ENCODE measurements at places on chromosomes 7 and 10.

DNA sequence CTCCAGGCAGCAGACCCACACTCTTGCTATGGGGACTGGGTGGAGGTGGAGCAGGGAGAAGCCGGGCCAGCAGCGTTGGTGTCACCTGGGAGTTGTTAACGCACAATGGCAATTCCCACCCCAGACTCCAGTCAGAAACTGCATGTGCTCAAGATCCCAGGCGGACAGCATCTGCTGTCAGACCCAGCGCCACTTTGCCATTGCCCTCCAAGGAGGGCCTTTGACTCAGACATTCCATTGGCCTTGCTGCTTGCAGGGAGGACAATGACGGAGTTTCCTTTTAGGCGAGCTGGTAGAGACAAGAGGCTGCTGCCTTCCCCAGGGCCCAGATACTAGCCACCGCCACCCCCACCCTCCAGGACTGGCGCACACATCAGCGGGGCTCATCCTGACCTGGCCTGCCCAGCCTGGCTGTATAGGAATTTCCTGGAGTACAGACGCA, 34.5 kb downstream of the ZNF775 start:
- no peak for DNase-seq

DNA sequence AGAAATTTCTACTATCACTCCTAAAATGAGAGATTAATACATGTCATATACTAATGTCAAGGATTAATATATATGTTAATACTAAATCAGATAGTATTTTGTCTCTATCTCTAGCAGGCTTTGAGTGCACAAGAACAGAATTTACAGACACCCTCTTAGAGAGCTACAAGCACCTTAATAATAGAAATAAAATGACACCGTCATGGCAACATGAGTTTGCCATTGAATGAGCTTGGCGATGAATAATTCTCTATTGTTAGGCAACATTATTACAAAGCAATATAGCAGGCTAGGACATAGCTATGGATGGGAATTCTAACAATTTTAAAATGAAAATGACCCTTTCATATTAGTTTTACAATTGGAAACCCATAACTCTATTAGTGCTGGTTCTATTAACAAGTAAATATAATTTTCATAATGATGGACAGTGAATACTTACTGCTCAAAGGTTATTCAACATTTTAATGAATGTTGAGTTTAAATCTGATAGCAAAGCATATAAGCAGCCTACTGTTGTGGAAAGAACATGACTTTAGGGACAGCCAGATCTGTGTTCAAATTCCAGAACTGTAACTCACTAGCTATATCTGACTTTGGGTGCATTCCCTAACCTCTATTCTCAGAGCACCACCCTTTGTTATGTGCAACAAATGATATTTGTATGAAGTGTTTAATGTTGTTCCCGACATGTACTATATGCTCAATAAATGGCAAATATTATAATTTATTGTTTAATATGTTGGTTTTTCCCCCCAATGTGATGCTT, 184.5 kb upstream of the DKK1 start:
- no peak for DNase-seq

DNA sequence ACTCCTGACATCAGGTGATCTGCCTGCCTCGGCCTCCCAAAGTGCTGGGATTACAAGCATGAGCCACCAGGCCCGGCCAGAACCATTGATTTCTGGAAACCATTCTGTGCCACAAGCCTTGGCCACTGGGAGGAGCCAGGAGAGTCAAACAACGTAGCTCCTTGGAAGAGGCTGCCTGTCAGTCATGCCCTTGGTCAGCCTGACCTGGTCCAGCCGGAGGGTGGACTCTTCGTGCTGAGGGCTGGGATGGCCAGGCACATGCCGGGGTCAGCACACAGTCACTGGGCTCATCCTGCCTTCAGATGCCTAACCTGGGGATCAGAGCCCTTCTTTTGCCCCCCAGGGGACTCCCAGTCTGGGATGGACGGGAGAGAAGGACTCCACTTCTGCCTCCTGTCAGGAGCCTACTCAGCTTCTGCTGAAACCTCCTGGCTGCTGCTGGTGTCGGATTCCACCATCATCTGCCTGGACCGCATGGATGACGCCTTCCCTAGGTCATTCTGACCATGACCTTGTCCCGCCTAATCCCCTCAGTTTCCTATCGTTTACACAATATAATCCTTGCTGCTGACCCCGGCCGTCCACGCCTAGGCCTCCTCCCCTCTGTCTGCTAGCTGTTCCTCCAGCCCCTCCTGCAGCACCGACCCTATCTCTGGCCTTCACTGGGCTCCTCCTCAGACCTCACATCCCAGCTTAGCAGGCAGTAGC, 30.4 kb downstream of the TMEM270 start:
- DNase-seq = no peak

DNA sequence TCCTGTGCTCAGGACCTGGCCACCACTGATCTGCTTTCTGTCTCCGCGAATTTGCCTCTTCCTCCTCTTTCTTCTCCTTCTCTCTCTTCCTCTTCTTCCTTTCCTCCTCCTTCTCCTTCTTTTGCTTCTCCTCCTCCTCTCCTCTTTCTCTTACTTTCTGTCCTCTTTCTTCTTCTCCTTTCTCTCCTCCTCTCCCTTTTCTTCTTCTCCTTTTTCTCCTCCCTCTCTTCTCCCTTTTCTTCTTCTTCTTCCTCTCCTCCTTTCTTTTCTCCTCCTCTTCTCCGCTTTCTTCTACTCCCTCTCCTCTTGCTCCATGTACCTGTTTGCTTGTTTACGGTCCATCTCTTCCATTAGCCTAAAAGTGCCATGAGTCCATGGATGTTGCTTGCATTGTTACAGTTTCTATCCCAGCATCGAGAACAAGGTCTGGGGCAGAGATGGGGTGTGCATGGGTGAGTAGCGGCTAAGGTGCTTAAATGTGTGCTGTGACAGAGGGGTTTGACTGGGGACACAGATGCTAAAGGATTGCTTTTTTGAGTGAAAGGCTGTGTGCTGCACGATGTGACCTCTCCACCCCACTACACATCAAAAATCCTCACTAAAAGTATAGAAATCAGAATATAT, 7.7 kb downstream of the SH2D4B start:
- no peak for DNase-seq

GRCh38 chr7:44244282-44244681, 43.5 kb downstream of the YKT6 start:
- no peak for DNase-seq

GRCh38 chr10:93342921-93343320, 139.2 kb downstream of the MYOF start:
- no peak for DNase-seq

DNA sequence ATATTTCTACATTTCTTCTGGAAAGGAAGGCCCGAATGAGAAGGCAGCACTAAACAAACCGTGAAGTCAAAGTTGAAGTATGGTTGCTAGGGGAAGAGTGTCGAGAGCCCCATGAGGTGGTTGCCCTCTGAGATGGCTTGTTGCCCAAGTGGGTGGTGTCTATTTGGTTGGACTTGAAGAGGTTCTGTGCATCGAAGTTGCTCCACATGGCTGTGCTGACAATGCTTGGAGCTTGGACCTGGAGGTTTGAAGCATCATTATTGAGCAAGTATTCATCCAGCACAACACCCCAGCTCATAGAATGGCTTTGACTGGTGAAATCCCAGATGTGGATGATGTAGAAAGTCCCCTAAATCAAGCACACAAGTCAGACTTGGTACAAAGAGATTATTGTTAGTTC, 165.2 kb upstream of the CDCA7L start:
- no peak for DNase-seq

- DNase-seq = no peak
These were observed 35.4 kb upstream of the KNDC1 start for GRCh38 chr10:133124357-133125211.

- no peak for DNase-seq
These were observed 57.4 kb downstream of the PARP12 start for GRCh38 chr7:140005341-140005740.

DNA sequence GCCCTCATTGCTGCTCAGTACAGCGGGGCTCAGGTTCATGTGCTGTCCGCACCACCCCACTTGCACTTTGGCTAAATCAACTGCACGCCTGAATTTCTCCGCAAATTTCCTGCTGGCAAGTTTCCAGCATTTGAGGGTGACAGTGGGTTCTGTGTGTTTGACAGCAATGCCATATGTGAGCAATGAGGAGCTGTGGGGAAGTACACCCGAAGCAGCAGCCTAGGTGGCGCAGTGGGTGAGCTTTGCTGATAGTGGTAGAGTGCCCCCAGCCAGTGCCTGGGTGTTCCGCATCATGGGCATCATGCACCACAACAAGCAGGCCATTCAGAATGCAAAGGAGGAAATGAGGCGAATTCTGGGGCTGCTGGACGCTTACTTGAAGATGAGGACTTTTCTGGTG, 103.9 kb upstream of the POT1 start:
- peak; percentile 10 for DNase-seq

GRCh38 chr10:92574548-92575261, 812 bp upstream of the IDE start:
- peak; percentile 54 for DNase-seq

DNA sequence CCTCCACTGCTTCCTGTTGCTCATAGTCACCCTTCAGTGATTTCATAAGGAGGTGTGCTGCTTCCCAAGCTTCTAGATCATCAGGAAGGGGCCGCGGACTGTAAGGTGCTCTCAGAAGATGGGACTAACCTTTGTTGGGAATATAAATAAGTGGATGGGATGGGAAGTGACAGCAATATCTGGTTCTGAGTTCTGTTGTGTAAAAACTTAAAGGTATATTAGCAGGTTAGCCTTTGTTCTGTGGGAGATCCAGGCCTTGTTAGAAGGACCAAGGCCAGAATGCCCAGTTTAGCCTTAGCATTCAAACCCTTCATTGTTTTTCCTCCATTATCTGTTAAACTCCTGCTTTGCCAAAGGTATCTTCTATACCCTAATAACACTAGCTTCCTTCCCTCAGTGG, 12.4 kb downstream of the BUB3 start:
- DNase-seq = no peak

GRCh38 chr10:48332871-48333216, 26.4 kb downstream of the MAPK8 start:
- DNase-seq = no peak

DNA sequence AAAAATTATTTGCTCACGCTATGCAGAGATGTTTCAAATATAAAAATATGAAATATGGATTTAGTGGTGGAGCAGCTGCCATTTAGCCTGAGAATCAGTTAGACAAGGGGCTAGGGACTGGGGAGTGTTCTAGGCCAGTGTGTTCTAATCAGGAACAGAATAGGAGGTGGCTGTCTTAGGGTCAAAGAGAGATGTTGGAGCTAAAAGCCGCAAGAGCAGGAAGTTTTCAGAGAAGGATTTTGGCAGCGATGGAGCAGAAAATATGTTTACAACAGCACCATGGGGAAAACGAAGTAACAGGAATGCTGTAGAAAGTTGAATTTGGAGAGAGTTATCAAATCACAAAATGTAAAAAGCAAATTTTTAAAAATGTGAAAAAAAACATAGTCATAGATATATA, 314.0 kb upstream of the SEMA3A start:
- no peak for DNase-seq

GRCh38 chr7:70571403-70571934, 560.5 kb upstream of the GALNT17 start:
- no peak for DNase-seq

GRCh38 chr7:138307633-138308032, 152.4 kb upstream of the TRIM24 start:
- DNase-seq = no peak

DNA sequence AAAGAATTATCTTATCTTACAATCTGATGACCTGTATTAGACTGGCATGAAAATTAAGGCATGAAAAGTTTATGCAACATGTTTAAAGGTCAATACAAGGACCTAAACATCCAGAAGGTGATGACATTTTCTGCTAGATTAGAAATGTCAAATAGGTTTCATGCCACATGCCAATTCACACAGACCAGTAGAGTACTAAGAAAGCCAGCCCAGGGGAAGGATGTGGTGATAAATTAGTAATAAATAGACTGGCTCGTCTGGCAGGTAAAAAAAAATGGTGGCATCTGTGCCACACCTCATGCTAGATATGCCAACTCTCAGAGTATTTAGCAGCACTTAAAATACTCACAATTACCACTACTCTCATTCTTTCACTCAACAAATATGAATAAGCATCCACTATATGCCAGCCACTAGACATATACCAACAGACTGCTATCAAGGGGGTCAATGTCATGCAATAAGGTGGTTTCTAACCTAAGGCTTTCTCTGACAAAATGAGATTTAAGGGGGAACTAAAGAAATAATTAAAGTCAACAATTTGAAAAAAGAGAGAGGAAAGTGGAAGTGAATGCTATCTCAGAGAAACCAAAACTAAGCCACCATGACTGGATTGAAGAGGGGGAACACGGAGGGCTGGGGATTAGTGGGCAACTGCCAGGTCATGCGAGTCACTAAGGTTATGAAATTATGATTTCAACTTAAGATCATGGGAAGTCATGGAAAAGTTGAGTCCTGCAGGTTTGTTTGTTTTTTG, 83.5 kb downstream of the SGMS1 start:
- no peak for DNase-seq

- no peak for DNase-seq
These were observed 3.7 kb upstream of the PRKAR1B start for GRCh38 chr7:730501-731439.

GRCh38 chr7:41925946-41926345, 223.1 kb upstream of the INHBA start:
- DNase-seq = no peak

DNA sequence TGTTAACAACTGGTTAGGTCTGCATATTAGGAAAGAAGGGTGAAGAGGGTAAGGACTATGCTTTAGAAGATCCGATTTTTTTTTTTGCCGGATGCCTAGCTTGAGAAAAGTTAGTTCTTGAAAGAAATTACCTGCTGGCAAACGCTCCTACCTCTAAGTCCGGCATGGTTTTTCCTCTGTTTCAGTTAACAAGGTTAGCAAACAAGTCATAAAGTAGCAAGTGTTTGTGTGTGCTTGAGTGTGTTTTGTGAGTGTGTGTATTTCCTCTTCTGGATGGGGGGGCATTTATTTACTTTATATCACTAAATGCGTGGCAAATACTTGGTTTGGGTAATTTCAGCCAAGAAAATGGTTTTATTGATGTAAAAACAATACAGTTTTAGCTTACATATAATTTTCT, 195.6 kb downstream of the SUGCT start:
- DNase-seq = no peak

GRCh38 chr7:73358590-73359275, 30.8 kb downstream of the FKBP6 start:
- DNase-seq = no peak

GRCh38 chr10:133361773-133362441, 4.1 kb upstream of the FUOM start:
- DNase-seq = no peak

- no peak for DNase-seq
These were observed 9.0 kb upstream of the FKBP9 start for GRCh38 chr7:32948202-32948601.

GRCh38 chr7:3301831-3302618, 973 bp downstream of the SDK1 start:
- no peak for DNase-seq

GRCh38 chr10:110413049-110413783, 84.5 kb upstream of the DUSP5 start:
- DNase-seq = no peak

Data from NCI-H1930 (cell line).